ENCODE measurements at places on chromosomes 7 and 10. TPM values are rescaled to one million over a fixed set of nuclear protein-coding genes. Genes with fewer than 3 reads are reported as not detected.

The ABCA13 gene
- not detected for polyA plus RNA-seq

The HOXA5 gene
- 1.6 TPM for polyA plus RNA-seq

The SPDYE1 gene
- polyA plus RNA-seq, result 0.05 TPM

The HOXA10 gene
- polyA plus RNA-seq, result 3.6 TPM

The GUSB gene
- 55.5 TPM for polyA plus RNA-seq
